ENCODE measurements at places on chromosomes 1 and 21. TPM values are rescaled to one million over a fixed set of nuclear protein-coding genes. Genes with fewer than 3 reads are reported as not detected.

Gene HDGF
- 161 TPM for polyA plus RNA-seq

Gene LIPI
- polyA plus RNA-seq = 0.18 TPM

Gene NUAK2
- polyA plus RNA-seq = 1.7 TPM

Gene HPDL
- polyA plus RNA-seq = 3.3 TPM

Gene DCST2
- 1.2 TPM for polyA plus RNA-seq

Data from spinal cord (tissue), 10 donors.